Omental fat pad (tissue), 4 donors: ENCODE measurements at places on chromosomes 6 and 20.

DNA sequence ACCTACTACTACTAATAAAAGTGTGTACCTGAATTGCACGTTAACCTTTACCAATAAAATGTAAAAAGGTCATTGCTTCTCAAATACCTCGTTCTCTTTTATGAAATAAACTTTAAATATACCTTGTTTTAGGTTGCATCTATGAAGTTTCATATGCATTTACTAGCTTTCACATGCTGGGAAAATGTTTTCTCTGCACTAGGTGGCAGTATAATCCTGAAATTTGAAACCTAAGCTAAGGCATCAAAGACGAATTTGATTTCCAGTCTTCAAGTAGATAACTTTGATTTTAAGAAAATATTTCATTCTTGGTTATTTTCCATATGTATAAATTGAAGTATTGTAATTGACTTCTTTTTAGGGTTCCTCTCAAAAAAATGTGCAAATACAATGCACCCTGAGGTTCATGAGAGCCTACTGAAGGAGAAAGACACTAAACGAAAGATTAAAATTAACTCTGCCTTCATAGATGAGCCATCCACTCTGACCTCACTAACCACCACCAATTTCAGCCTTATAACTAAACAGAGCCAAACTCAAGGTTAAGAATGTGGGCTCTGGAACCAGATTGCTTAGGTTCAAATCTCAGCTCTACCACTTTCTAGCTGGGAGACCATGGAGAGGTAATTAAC is 7.3 kb upstream of the COL9A1 start:
- DNase-seq = no peak

DNA sequence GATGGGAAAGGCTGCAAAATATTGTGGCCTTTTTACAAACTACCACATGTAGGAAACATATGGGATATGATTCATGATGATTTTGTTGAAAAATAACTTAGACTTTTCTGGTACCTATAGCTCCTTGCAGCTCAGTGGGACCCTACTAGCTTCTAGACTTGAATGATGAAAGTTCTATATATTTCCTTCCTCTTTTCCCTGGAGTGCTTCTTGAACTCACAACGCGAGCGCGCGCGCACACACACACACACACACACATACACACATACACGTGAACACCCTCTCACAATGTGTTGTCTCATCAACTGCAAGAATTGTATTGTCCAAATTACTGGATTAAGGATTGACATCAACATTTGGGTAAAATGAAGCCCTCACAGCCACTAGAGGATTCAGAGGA is 61.9 kb downstream of the TOX2 start:
- DNase-seq = no peak

GRCh38 chr6:1952740-1953360 is 292.6 kb downstream of the GMDS start:
- DNase-seq = no peak

- no peak for DNase-seq
These were observed 147.8 kb downstream of the PHACTR3 start for GRCh38 chr20:59752101-59752586.

GRCh38 chr6:37784585-37784967 is 35.0 kb upstream of the ZFAND3 start:
- DNase-seq = no peak

- DNase-seq = no peak
These were observed 28.5 kb upstream of the TMEM244 start for GRCh38 chr6:129889580-129889979.

DNA sequence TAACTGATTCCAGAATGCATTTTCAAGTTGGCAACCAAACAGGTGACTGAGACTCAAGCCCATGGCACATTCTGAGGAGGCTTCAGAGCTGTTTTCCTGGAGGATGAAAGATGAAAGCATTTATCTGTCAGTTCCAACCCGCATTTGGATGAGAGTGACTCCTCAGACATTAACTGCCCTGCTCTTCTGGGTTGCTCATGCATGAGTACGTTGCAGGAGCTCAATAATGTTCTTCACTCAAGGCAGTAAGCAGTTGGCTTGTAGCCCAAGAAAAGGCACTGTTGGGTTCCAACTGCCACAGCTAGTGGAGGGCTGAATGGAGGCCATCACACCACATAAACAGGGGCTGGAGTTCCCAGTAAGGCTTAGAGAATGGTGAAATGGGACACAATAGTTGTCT is 155.3 kb downstream of the FUT9 start:
- no peak for DNase-seq

DNA sequence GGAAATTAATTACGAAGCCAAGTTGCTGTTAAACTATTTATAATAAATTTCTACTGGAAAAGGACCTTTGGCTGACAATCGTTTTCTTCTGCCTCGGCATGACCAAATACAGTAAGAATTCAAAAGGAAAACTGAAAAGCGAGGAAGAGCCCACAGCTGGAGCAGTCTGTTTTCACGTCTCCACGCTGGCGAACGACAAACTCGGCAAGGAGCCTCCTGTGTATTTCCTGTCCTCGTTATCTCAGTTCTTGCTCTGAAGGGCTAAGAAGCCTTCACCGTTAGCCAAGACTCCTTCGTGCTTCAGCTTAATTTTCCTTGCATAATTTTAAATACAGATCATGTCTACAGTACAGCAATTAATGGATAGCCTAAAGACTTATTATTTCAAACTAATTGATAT is 214.3 kb upstream of the PLCB4 start:
- DNase-seq = no peak

- no peak for DNase-seq
These were observed 17.1 kb downstream of the HIVEP2 start for GRCh38 chr6:142927904-142928303.

DNA sequence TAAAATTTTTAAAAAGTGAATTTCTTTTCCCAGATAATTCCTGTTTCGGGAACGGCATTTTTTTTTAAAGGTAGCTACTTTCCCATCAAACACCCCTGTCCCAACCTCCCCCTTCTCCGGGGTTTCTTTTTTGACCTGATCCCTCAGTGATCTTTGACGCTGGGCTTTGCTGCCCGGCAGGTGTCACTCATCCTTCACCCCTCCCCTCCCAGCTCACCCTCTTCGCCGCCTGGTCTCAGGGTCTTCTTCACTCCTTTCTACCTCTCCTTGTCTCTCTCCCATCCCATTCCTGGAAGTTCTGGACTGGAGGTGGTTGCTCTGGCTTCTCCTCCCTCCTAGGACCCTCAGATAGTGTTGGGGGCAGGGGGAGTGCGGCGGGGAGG is 329 bp upstream of the GPR6 start:
- no peak for DNase-seq

DNA sequence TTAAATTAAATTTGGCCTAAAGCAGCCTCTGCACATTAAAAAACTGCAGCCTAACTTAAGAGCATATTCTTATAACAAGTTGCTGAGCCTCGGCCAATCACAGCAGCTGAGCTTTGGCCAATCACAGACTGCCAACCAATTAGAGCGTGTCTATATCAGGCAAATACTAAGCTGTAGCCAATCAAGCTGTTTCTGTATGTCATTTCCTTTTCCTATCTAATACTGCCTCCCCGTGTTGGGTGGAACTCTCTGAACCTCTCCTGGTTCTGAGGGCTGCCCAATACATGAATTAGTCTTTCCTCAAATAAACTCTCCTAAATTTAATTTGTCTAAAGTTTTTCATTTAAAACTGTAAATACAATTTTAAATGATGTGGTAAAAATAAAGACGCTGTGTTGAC is 3.9 kb upstream of the TMEM244 start:
- no peak for DNase-seq

GRCh38 chr6:75794954-75795739 is 46.1 kb downstream of the MYO6 start:
- DNase-seq = no peak

DNA sequence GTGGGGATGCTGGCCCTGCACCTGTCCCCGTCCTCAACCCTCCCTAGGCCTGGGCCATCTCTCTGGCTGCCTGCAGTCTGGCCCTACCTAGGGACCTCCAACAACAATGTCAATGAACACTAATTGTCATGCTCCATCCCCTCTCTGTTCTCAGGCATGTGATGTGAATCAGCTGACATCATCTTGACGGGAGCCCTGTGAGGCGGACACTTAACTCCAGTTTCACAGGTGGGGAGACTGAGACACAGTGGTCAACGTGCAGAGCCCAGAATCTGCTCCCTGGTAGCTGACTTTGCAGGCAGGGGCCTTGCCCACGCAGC is 762 bp upstream of the TCEA2 start:
- DNase-seq = no peak

- no peak for DNase-seq
These were observed 24.8 kb downstream of the PHF20 start for GRCh38 chr20:35796571-35796970.

- DNase-seq = no peak
These were observed 95.3 kb downstream of the CLVS2 start for GRCh38 chr6:123091091-123091895.

DNA sequence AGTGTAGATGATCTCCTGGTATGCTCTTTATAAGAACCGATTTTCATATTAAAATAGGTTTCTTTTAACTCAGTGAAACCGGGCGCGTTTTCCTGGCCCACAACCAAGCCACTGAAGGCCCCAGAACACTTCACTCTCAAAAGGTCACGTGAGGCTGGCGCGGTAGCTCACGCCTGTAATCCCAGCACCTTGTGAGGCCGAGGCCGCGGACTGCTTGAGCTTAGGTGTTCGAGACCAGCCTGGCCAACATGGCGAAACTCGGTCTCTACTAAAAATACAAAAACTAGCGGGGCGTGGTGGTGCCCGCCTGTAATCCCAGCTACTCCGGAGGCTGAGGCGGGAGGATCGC is 402 bp upstream of the TAF8 start:
- no peak for DNase-seq

- DNase-seq = no peak
These were observed 92.8 kb downstream of the ATRN start for GRCh38 chr20:3563548-3564177.

- no peak for DNase-seq
These were observed 891.4 kb downstream of the TFAP2A start for GRCh38 chr6:9523462-9523861.

DNA sequence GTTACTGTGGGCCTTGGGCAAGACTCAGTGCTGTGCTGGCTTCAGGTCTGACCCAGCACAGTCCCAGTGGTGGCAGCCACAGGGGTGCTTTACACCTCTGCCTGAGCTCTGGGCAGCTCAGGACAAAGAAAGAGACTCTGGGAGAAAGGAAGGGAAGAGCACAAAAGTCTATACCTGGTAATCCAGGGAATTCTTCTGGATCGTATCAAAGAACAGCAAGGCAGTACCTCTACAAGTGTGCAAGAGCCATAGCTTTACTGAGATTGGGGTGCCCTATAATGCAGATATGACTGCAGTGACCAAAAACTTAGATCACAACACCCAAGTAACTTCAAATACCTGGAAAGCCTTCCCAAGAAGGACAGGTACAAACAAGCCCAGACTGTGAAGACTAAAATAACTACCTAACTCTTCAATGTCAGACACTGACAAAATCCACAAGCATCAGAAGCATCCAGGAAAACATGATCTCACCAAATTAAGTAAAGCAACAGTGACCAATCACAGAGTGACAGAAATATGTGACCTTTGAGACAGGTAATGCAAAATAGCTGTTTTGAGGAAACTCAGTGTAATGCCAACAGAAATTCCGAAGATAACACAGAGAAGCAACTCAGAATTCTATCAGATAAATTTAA is 47.9 kb upstream of the LIN28B start:
- no peak for DNase-seq

DNA sequence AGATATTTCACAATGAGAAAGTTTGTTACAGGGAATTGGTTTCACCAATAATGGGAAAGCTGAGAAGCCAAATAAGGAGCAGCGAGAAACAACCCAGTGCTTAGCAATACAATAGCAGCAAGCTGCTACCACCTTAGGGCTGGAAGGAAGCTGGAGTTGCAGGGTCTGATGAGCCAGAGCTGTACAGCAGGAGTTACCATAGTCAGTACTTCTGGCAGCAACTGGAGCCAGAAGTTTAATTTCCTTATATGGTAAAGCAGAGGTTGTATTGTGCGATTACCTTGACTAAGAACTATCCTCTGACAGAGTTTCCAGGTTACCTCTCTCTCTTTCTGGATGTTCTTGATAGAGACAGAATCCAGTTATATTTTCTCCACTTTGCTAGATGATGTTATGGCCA is 137.1 kb upstream of the OLIG3 start:
- no peak for DNase-seq
